AG04449 (cell line): ENCODE measurements at places on chromosomes 2 and 18.
A peak's percentile ranks its signal among the peaks of the same experiment; 100 is the strongest.

DNA sequence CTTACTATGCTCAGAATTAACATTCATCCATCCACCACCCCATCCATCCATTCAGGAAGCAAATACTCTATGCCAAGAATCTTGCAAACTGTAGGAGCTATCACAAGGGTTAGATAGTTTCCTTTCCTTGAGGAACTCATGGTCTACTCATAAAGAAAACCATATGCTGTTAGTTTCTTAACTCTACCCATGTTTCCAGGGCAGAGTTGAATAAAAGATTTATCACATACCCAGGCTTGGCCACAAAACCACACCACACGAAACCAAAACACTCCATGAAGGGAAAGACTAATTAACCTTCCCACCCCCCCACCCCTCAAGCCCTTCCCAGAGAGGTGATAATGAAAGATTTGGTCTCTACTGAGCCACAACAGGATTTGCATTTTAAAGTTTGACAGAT is 23.7 kb upstream of the MSGN1 start:
- DNase-seq = no peak

GRCh38 chr2:219662566-219662965 is 35.1 kb downstream of the SLC4A3 start:
- no peak for DNase-seq

DNA sequence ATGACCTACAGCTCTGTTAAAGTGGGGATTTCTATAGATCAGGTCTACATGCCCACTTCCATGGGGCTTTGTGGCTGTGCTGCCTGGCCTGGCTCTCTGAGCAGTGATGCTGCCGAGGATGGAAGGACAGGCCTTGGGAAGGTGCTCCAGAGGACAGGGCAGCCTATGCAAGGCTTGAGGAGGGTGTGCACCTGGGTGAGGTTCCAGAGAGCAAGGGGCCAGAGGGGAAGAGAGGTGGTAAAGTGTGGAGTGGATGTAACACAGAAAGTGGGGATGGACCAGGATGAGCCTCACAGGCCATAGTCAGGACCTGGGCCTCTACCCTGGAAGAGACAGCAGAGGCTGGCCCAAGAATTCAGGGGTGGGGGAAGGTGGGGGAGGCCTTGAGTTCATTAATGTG is 826.4 kb downstream of the DCDC2C start:
- no peak for DNase-seq

GRCh38 chr18:62521593-62521992 is 1.2 kb upstream of the ZCCHC2 start:
- DNase-seq = no peak

DNA sequence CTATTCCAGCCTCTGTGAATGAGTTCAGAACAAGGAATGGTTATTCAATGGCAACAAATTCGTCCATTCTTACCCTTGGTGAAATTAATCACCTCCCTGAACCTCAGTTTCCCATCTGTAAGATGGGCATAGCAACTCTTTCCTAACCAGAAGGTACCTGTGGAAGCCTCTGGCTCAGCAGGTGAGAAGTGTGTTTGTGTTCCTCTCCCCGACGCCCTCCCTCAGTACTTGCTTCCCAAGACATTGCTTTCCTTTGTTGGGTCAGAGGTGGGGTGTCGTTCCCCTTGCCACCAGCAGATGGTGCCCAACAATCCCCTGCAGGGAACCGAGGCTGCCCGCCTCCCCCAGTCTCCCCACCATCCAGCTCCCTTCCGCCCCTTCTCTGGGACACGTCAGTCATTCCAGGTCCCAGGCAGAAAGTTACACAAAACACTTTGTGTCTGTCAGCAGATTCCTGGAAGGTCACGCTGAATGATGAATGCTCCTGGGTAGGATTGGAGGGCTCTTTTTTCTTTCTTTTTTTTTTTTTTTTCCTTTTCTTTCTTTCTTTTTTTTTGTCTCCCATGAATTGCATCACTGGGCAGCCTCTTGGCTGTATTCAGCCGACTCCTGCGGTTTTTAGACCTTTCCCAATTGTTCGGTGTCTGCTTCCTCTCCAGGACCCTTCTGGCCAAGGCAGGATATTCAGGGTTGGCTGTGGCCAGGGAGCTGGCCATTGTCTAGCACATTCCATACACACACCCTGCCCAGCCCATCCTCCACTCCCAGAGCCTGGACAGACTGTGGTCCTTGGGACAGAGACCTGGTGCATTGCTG is 117.3 kb downstream of the LPIN1 start:
- DNase-seq = peak; percentile 37

DNA sequence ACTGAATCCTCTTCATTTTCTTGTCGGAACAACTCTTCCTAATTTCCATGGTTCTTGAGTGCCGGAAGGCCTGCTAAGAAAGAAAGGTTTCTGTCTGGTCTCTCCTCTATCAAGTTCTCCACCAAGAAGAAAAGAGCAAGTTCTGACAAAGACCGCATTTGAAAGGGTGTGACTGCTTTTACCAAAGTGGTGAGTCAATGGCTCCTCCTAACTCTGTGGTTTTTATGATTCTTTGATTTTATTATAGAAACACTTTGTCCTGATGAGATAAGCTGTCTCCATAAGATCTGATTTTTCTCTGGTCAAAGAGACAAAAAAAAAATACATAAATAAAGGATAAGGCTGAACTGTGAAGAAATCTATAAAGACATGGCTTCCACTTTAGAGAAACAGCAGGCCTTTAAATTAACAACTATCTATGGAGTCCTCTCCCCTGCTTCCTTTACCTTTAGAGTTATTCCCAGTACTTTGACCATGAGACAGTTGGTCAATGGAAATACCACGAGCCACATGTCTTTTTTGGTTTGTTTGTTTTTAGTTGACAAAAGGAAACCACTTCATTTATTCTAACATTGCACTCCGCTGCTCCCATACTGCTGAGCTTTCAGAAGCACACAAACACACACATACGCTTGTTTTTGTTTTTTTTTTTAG is 67.7 kb downstream of the REL start:
- DNase-seq = no peak

DNA sequence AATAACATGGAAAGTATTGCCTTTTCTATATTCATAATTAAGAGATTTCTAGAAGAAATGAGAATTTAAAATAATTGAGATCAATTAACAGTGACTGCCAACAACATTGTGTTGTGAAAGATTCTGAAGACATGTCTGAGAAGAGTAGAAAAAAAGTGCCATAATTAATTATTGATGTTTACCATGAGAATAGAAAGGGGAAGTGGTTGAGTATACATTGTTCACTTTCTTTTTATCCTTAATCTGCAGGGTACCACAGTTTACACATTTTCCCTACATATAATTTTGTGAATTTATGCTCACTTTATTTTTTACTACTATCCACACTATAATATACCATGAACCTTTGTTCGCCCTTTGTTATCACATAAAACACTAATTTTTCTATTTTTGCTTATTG is 47.1 kb upstream of the UBE2E3 start:
- no peak for DNase-seq

GRCh38 chr2:232421189-232421785 is 14.6 kb downstream of the ALPG start:
- no peak for DNase-seq

DNA sequence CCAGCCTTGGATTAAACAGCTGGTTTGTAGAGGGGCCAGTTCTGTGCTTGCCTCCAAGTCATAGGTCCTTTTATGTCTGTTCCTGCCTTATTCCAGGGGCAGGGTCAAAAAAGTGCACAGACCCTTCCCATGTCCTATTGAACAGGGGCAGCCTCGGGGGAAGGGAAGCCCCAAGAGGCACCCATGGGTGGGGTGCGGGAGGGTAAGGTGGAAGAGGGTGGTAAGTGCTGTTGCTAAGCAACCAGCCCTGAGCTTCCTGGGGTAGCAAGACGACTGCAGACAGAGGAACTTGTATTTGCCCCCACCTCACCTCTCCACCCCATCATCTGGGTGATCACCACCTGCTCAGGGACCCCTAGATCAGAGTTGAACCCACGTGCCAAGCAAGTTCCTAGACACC is 7.7 kb downstream of the DNMT3A start:
- no peak for DNase-seq

- no peak for DNase-seq
Measured at GRCh38 chr2:189092936-189093335, 86.6 kb downstream of the COL5A2 start.

DNA sequence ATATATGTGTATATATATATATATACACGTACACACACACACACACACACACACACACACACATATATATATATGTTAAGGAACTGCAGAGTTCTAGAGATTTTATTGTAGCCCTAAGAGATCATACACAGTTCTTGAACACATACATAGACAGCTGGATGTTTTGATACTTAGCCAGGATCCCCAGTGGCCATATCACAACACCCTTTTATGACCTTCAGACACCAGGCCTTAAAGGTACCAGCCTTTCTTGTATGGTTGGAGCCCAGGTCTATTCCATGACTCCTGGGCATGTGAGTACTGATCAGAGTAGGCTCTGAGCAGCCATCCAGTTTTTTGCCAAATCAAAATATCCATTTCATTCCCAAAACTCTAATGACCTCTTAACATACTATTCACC is 138.3 kb downstream of the MYO1B start:
- no peak for DNase-seq

DNA sequence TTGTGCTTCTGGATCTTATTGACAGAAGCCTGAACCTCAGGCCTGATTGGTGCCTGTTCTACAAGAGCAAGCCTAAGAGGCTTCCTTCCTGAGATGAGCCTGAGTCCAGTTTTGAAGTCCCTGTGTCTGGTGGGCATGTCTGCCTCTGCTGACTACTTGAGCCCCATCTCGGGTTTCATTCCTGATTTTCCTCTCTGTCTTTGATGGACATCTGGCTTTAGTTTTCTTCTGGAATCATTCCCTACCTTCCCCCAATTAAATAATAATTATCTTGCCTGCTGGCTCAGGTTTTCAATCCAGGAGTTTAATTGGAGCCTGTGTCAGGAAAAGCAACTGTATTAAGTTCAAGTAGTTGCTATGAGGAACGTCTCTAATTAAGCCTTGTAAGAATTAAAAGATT is 135.5 kb upstream of the MC4R start:
- DNase-seq = no peak

DNA sequence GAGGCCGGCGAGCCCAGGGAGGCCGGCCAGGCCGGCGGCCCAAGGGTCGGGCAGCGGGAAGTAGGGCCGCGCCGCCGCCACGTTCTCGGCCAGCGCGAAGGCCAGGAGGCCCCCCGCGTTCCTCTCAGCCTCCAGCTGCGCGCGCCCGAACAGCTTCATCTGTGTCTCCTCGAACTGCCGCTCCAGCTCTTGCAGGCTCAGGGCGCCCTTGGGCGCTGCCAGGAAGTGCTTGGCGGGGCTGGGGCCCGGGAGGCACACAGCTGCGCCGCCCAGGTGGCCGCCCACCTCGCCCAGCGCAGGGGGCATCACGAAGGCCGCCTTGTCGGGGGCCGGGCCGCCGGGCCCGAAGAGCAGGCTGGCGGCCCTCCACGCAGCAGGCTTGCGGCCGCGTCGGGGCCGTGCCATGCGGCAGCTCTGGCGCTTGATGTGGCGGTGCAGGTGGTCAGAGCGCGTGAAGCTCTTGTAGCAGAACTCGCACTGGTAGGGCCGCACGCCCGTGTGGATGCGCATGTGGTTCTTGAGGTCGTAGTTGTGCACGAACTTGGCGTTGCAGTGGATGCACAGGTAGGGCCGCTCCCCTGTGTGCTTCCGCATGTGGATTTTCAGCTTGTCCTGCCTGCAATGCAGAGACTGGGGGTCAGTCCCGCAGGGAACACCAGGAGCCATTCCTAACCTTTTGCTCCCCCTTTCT is 99.0 kb upstream of the SMAD2 start:
- DNase-seq = no peak

DNA sequence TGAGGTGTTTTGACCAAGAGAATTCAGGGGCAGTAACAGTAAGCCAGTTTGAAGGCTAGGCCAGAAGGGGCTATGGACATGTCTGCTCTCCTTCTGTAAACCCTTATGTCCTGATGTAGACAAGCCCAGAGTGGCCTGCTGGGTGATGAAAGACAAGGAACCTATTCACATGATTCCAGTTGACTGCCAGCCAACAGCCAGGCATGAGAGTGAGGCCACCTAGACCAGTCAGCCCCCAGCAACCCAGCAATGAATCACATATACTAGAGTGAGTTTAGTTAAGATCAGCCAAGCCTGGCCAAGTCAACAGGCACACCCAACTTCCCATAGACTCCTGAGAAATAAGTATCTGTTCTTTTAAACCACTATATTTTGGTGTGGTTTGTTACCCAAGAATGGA is 1889.7 kb upstream of the CELF4 start:
- no peak for DNase-seq

DNA sequence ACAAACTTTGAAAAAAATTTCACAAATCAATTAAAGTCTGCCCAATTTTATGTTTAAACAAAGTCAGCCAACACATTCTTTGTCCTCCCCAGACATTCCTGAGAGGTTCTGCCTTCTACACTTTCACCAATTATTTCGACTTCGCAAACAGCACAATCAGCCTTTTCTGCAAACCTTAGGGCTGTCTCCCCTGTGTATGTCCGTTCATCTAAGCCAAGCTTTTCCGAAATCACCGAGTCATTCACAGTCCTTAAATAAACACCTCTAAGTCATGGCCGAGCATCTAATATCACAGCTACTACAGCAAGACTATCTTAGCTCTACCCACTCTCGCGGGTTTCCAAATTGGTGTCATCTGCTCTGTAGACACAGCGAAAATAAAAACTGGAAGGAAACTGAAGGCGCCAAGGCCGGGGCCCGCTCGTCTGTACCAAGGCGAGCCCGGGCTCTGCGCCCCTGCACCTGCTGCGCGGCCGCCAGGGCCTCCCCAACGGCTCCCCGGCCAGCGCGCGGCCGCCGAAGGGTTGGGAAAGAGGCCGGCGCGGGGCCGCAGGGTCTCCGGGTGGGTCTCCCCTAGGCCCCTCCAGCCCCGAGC is 730 bp downstream of the ODC1 start:
- no peak for DNase-seq

DNA sequence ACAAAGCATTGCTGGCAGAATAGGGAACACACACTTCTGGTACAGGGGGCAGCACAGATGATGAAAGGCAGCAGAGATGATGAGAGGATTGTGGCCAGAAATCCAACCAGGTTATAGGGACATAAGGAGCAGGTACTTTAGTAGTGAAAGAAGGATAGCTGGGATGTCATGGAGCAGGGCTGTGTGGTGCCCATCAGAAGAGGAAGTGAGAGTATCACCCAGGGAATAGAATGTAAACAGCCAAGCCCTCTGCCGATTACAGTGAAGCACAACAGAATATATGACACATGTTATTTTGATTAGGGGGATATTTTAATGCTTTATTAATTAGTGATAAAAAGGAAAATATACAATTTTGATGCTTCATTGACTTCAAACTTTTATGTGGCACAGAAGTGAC is 883.4 kb upstream of the CDH2 start:
- no peak for DNase-seq

DNA sequence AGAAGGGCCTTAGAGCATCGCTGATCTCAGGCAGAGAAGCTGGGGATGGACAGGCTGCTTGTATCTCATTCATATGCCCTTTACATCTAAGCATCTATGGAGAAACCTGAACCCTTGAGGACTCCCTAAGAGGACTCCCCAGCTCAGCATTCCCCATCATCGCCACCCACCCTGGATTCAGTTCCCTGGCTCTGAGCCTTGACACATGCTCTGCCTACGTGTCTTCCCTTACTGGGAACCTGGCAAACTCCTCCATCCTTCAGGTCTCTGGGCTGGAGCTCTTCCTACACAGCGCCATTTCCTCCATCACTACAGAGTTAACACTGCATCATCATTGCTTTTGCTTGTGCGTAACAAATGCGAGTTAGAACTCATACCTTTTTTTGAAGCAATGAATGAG is 31.2 kb upstream of the OTOF start:
- no peak for DNase-seq
